ENCODE measurements at places on chromosomes 4 and X. TPM values are rescaled to one million over a fixed set of nuclear protein-coding genes. Genes with fewer than 3 reads are reported as not detected.

GRCh38 chr4:85476381-85476780 lies 1.4 kb downstream of the ARHGAP24 start:
- DNase-seq, result no peak

DNA sequence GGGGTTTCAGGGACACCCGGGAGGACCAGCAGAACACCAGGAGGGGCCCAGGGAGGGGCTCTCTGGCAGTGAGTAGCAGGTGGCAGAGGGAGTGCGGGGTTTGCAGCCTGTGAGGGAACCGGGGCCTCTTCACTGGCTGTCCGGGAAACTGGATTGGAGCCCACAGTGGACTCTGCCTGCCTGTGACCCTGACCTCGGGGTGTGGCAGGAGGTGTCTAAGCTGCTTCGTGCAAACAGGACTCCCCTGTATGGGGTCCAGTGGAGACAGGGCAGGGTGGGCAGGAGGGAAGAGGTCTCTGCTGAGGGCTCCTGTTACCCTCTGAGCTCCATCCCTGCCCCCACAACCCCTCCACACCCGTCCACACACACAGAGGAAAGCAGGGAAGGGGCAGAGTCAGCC lies 50.1 kb downstream of the FAM53A start:
- no peak for DNase-seq

DNA sequence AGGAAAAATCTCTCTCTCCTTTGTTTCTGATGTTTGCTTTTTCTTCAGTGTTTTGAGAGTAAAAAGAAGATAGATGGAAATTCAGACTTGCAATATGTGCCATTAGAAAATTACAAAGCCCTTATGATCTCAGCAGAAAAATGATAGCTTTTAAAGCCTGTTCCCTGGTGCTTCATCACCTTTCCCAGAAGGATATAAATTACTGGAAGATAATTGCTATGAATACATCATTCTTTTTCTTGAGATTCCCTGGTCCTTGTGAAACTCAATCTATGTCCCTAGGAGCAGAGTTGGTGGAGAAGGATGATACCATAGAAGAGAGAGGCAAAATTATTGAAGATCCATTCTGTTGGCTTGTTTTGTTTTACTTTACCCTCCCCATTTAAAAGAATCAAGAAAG lies 86.5 kb downstream of the GLRA3 start:
- DNase-seq, result no peak

DNA sequence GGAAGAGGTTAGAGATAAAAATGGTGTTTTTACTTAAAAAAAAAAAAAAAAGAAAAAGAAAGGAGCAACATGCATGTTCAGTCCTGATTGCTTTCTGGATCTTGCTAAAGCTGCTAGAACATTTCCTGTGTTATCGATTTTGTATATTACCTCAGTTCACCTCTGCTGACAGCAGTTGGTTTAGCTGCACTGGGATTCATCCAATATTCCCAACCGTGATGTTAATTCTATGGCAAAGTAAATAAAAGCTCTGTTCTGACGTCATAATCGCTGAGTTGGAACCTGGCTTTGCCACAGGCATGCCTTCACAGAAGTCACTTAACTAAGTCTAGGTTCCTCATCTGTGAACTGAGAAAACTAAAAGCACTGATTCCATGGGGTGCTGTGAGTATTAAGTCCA lies 90.7 kb upstream of the SORBS2 start:
- DNase-seq, result no peak

The NAA11 gene
- total RNA-seq, result not detected

GRCh38 chr4:27791640-27792039 lies 931.0 kb downstream of the STIM2 start:
- no peak for DNase-seq

The ARR3 gene
- total RNA-seq, result not detected

The PIGA gene
- total RNA-seq, result 19.0 TPM

GRCh38 chrX:125096469-125096868 lies 223.2 kb upstream of the TEX13C start:
- DNase-seq, result no peak

DNA sequence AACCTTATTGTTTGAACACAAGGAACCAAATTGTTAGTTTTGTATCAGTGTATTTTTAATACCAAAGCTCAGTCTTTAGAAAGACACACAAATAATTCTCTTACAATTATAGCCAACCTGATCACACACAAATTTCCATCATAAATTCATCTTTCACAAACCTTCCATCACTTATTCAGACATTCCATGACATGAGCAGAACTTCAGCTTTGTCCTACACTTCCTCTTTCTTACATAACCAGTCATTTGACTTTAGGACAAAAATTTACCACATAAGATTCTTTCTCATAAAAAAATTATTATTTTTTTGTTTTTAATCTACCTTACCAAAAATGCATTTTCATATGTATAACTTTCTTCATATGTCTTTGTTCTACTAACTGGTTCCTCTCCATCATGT lies 312.2 kb downstream of the GALNTL6 start:
- DNase-seq, result no peak

- DNase-seq, result no peak
Observed at GRCh38 chr4:169062897-169063244, 52.8 kb upstream of the CBR4 start.

DNA sequence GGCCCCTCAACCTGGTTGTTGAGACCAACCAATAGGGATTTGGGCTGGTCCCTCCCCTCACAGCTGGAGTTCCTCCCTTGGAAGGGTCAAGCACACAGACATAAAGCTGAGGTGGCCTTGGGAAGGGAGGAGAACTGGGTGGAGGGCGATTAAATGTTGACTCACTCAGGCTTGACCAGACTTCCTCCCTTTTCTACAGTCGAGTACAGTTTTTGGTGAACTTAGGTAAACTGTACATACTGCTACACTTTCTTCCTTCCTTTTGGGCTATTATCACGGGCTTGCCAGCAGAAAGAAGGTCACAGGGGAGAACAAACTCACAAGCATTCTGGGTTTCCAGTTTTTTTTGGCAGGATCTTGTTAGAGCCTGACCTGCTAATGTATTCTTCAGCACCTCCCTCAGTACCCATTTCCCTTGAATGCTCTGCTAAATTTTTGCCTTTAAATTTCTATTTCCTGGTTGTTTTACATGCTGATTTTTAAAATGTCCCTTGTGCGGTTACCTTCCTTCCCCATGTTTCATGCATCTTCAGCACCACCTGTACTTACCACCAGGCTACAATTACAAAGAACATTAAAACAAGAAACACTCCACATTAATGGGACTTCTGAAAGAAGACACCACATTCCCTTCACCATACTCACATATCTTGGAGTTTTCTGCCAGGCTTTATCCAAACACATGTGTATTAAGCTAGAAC lies 135.2 kb upstream of the RASGEF1B start:
- DNase-seq, result no peak

- no peak for DNase-seq
Observed at GRCh38 chr4:11904117-11904535, 475.4 kb upstream of the HS3ST1 start.

DNA sequence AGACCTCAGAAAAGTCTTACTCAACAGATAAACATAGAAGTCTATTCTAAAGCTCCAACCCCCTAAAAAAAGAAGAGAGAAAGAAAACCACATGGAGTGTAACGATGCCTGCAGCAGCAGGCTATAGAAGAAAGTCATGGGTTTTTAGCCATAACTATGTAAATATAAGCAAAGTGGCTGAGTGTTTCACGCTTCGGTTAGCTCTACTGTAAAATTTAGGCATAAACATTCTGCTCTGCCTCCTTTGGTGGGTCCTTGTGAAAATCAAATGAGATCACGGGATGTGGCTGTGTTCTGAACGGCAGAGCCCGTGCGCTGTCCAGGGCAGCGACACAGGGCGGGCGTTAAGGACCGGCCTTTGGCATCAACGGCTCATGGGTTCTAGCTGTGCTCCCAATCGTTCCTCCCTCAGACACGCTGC lies 78.4 kb downstream of the IRF2 start:
- DNase-seq, result no peak

DNA sequence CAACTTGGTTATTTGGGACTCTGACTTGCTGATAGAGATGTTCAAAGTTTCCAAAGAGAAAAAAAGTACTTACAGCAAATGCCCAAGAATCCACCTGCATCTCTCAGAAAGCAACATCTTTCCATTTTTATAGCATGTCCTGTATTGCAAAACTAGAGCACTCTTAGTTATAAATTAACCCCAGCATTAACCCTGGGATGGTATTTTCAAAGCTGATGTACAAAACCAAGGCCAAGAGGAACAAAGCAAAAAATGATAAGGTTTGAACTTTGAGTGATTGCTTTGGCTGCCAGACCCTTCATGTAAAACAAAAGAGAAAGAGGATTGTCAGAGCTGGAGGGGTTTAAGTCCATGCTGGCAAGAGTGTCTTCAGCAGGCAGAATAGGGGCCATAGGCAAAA lies at the start of gene SERPINA7:
SERPINA7 (minus strand) TSS at position 103 of the 400 bp plus-strand sequence. CDS start 1,669 bp downstream, outside the sequence.
- DNase-seq, result no peak

DNA sequence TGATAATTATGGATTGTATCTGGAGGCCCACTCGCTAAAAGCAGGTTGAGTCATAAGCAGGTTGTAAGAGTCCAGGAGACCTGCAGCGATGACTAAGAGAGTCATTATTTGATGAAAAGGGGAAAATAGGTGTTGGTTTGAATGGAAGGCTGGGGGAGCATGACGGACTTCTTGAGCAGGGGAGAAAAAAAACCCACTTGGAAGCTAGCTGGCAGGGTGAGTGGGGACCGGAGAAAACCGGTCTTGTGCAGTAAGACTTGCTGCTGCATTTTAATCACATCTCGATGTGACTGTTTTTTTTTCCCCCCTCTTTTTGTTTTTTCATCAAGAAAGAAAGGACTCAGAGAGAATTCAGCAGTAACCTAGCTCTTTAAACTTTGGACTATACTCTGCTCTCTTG lies 90.0 kb downstream of the IGSF1 start:
- DNase-seq, result no peak

The AFF2 gene
- 0.40 TPM for total RNA-seq

DNA sequence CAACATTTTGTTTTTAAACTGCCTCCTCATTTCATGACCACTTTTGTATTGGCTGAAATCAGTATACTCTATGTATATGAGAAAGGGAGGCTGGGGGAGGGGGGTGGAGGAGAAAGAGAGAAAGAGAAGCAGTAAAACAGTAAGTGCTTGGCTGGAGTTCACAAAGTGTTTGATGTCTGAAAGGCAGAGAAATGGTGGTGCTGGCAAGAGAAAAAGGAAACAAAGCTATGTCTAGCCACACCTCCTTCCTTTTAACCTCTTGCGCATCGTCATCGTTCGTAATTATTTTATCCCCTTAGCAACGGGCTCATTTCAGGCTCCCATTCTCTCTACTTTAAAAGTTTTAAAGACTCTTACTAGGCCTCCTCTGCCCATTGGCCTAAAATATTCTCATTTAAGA lies 25.6 kb downstream of the RPA4 start:
- DNase-seq, result no peak

DNA sequence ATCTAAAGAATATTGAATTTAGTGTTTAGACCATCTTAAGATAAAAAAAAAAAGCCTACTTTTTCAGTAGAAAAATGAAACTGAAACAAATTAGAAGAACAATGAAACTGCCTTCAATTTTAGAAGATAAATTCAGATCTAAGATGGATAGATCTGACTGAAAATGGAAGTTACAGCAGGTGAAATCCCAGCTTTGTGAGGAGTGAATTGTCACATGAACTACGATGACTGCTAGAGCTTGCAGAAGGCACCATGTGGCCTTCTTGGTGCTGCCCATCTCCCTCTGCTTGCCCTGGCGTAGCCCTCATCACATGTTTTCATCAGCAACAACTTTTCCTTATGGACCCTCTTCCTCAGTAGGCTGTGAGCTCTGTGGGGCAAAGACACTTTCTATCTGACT lies 51.4 kb upstream of the EMCN start:
- no peak for DNase-seq

- no peak for DNase-seq
Observed at GRCh38 chr4:77248805-77249204, 91.8 kb downstream of the CCNG2 start.

The ZFP92 gene
- 1.6 TPM for total RNA-seq

DNA sequence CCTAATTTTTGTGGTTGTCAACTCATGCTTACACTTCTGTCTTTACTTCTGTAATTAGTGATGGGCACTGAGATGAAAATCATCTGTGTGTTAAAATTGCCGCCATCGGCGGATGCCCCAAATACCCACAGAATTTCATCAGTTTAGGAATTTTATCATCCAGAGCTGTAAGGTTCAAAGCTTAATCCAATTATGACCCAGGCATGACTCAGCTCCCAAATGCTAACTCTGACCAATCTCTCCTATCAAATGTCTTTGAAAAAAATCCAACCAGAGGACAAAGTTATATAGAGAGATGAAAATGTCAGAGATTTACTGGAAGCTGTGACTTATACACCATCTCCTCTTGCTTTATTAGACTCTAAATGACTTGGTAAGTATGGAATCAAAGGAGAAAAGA lies 1048.7 kb upstream of the PRKX start:
- DNase-seq, result no peak

GRCh38 chr4:68892861-68893260 lies 58.7 kb downstream of the UGT2A3 start:
- DNase-seq, result no peak
